ENCODE measurements at places on chromosomes 3 and 15. TPM values are rescaled to one million over a fixed set of nuclear protein-coding genes. Genes with fewer than 3 reads are reported as not detected.

CCR9 gene
- not detected for total RNA-seq

TICRR gene
- 25.7 TPM for total RNA-seq

PEX5L gene
- 0.35 TPM for total RNA-seq

FBXO40 gene
- not detected for total RNA-seq

SLC22A14 gene
- total RNA-seq: not detected

AP2M1 gene
- total RNA-seq: 204 TPM

ITIH3 gene
- not detected for total RNA-seq

DISP2 gene
- total RNA-seq: 0.04 TPM

LTF gene
- not detected for total RNA-seq

GOLGA8K gene
- total RNA-seq: 0.63 TPM

ECT2 gene
- total RNA-seq: 39.4 TPM

CLRN1 gene
- total RNA-seq: not detected

GPR149 gene
- not detected for total RNA-seq

CNTN3 gene
- not detected for total RNA-seq

UROC1 gene
- total RNA-seq: not detected

TRH gene
- total RNA-seq: not detected

FBLN2 gene
- total RNA-seq: 0.05 TPM

RYR3 gene
- not detected for total RNA-seq

NOX5 gene
- total RNA-seq: not detected

MOBP gene
- total RNA-seq: not detected

ADAMTS9 gene
- not detected for total RNA-seq

LRRC31 gene
- not detected for total RNA-seq

CLDN16 gene
- total RNA-seq: not detected

GOLGA8T gene
- total RNA-seq: not detected

RARB gene
- not detected for total RNA-seq

Data from activated CD4-positive, alpha-beta T cell treated with anti-CD3 and anti-CD28 coated beads for 36 hours (primary cell).